ENCODE measurements at places on chromosomes 12 and 14.

GRCh38 chr14:93788543-93789227 lies 400 bp upstream of the PRIMA1 start:
- peak; percentile 42 for DNase-seq

GRCh38 chr12:79737875-79738718 lies 47.3 kb upstream of the PAWR start:
- no peak for DNase-seq

- DNase-seq: no peak
Observed at GRCh38 chr12:129381715-129382114, 522.1 kb downstream of the TMEM132D start.

DNA sequence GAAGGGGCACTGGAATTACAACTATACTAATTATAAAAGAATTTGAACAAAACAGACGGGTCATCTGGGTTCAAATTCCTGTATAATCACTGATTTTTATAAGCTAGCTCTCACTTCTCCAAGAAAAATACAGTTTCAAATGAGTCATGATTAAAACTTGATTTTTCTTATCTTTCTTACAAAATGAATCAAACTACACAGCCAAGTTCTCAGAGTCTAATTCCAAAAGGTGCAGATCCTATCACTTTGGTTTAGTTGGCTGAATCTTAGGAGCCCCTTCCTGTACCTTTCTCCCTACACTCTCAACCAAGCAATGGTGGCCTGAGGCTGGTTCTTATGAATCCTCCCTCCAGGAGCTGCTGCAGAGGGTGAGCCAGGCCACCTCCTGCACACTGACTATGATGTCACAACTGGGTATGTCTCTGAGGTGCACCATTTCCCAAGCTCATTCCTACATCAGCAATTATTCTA lies 43.8 kb upstream of the BMP4 start:
- no peak for DNase-seq

DNA sequence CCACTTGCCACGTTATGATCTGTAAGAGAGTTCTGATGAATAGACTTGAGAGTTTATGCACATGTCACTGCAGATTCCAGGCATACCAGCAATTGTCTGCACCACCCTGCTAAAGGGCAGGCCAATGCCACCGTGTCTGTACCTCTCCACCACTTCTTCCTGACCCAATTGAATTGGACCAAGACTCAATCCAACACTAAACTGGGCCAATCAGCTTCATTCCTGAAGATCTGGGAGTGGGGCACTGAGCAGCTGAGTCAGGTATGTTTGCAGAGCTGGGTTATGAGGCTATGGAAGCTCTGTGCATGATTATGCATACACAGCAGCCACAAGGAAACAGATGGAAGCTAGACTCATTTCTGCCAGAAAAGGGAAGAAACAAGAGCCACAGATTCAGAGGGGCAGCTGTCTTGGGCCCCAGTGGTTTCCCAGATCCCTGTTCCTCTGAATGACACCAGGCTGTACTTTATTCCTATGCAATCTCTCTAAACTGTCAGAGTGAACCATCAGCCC lies 28.0 kb downstream of the DAO start:
- no peak for DNase-seq

GRCh38 chr12:92602930-92603623 lies 99.7 kb upstream of the PLEKHG7 start:
- DNase-seq: no peak

DNA sequence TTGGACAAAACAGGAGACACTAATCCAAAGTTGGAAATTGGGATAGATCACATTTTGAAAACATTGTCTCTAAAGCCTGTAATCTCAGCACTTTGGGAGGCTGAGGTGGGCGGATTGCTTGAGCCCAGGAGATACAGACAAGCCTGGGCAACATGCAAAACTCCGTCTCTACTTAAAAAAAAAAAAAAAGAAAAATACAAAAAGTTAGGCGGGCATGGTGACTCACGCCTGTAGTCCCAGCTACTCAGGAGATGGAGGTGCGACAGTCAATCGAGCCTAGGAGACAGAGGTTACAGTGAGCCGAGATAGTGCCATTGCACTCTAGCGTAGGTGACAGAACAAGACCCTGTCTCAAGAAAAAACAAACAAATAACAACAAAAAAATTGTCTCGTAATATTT lies 152.1 kb downstream of the MGAT4C start:
- no peak for DNase-seq

DNA sequence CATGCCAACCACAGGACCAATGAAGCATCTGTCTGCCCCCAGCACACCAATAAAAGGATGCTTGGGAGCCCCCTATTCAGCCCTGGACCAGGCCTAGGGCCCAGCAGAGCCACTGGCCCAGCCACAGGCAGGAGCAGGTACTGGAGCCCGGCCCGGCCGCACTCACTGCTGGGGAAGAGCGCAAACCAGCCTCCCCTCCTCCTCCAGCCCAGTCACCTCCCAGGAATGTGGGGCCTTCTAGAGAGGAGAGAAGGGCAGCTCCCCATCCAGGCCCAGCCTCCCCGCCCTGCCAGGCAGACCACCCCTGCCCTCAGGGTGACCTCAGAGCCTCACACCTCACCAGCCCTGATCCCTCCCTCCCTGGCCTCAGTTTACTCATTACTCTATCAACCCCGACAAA lies 56.2 kb downstream of the CCNK start:
- no peak for DNase-seq

DNA sequence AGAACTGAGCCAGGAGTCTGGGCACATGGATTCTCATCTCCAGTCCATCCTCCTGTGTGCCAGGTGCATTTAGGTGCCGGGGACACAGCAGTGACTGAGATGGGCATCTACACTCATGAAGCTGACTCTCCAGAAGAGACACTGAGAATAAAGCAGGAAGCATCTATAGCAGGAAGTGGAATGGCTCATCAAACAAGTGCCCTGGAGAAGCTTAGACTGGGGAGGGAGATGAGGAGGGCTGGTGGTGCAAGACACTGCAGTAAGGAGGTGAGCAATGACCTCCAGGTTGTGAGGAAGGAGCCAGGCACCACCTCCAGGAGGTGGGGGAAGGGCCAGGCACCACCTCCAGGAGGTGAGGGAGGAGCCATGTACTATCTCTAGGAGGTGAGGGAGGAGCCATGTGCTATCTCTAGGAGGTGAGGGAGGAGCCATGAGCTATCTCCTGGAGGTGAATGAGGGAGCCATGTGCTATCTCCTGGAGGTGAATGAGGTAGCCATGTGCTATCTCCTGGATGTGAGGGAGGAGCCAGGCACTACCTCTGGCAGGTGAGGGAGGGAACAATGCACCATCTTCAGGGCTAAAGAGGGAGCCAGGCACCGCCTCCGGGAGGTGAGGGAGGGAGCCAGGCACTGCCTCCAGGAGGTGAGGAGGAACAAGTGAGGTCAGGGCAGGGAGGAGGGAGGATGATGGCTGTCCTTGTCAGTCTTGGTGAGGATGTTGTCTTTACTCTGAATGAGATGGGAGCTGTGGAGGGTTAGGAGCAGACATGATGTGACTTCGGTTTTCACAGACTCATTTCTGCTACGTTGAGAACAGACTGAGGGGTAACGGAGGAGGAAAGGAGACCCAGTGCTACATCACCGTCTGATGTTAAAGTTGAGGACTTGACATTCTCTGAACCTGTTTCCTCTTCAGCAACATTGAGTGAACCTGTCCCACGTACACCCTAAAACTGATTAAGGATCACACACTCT lies 961.9 kb upstream of the TMEM132C start:
- no peak for DNase-seq

- DNase-seq: no peak
Observed at GRCh38 chr14:42629553-42629952, 1022.9 kb downstream of the LRFN5 start.

DNA sequence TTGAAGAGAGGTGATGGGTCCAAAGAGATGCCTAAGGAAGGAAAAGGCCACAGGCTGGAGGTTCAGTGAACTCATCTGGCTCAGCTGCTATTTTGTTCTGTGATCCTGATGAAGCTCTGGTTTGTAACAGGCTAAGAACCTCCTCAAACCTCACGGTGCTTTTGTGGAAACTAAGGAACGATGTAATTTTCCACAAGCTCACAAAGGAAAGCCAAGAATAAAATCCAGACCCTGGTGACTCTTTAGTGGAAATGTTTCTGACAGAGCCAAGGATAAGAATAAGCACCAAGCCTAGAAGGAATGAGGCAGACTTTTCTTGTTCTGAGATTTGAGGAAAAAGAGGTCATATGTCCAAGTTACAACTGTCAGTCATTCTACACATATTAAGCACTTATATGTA lies 93.6 kb downstream of the SLC24A4 start:
- DNase-seq: no peak

DNA sequence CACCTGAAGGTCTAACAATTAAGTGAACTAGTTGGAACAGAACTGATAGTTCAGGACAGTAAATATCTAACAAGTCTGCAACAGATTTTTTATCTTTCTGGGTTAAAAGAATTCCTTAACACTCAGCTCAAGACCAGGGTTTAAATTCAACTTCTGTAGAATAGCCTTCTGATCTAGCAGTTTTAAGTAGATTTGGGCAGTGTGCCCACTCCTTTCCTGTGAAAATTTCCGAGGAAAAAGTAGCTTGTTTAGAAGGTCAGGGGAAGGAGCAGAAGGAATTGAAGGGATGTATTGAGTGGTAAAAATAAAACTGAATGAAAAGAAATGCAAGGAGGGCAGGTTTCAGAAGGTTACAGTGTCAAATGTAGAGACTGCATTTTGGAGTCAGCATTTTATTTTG lies 45.8 kb downstream of the ATL1 start:
- DNase-seq: no peak

DNA sequence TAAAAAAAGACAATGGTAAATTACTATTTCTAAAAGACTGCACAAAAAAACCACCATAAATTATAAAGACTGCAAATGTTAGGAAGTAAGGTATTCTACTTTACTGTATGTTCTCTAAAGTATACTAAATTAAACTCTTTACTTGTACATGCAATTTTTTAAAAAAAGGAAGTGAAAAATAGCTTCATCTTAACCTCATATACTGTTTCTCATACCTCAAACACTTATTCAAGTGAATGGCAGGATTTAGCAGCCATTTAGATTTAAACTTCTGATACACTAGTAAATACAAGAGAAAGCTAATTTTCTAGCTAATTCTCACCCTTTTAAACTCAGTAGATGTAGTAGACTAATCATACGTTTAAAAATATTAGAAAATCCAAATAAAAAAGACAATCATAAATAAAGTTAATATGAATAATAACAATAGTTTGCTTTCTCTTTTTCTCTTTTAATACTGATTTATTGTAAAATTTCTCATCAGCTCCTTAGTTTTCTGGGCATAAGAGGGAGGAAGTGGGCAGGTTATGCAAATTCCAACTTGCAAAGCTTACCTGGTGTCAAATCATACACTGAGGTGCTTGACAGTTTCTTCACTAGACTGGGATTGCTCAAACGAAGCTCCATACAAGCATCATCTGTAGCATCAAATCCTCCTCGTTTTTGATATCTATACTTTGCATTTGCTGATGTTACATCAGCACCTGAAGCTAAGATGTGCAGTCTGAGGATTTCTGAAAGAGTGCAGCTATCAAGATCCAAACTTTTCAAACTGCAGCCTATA lies 71.0 kb upstream of the CFL2 start:
- DNase-seq: no peak

DNA sequence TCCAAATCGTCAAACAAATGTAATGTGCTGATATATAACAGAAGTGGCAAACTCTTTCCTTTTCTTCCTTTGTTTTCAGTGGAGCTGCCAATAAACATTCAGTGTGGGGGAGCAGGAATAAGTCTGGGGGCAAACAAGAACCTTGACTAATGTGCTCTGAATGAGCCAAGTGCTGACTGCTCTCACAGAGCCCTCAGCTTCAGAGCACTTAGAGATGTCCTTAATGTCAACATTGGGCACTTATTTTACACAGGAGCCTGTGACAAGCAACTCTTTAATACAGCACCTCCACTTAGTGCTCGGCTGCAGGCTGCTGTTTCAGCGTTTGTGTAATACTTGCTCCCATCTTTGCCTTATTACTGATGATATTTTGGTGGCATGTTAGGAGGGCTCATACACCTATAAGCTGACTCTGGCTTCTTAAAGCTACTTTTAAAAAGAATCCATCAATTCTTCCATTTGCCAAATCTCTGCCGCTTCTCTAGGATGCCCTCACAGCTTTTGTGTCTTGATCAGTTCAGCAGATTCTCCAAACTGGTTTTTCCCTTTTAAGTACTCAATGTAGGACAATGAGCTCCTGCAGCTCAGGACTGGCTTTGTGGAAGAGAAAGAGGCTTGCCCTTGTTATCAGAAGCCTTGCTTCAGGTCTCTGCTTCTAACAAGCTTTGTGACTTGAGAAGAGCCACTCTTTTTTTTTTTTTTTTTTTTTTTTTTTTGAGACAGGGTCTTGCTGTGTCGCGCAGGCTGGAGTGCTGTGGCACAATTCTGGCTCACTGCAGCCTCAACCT lies 206.6 kb downstream of the MON2 start:
- DNase-seq: no peak

GRCh38 chr12:115267464-115267863 lies 583.5 kb upstream of the TBX3 start:
- DNase-seq: peak; percentile 23

GRCh38 chr12:5429741-5430557 lies 2.0 kb upstream of the NTF3 start:
- no peak for DNase-seq

- peak; percentile 84 for DNase-seq
Observed at GRCh38 chr12:6606331-6607131, 648 bp downstream of the CHD4 start.

DNA sequence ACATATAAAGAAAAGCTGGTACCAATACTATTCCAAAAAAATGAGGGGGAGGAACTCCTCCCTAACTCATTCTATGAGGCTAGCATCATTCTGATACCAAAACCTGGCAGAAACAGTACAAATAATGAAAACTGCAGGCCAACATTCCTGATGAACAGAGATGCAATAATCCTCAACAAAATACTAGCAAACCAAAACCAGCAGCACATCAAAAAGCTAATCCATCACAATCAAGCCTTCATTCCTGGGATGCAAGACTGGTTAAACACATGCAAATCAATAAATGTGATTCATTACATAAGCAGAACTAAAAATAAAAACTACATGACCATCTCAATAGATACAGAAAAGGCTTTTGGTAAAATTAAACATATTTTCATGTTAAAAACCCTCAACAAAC lies 281.3 kb downstream of the KCNH5 start:
- DNase-seq: no peak

- no peak for DNase-seq
Observed at GRCh38 chr12:47102406-47102805, 22.6 kb upstream of the AMIGO2 start.

DNA sequence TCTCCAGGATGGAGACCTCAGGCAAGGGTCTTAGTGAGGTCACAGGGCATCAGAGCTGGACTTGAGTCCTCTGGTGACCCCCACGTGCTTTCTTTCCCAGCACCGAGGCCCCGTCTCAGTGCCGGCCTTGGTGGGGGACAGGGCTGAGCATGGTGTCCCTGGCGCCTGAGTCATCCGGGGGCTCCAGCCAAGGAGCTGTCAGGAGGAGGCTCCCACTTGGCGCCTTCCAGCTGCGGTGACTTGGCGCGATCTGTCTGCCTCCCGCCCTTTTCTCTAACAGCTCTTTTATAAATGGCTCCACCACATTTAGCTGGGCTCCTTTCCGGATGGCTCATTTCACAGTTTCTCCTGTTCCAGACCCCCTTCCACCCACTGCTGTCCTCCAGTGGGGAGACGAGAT lies 60.4 kb downstream of the PRMT8 start:
- DNase-seq: peak; percentile 58

GRCh38 chr12:85923767-85924331 lies 49.8 kb downstream of the NTS start:
- DNase-seq: no peak

GRCh38 chr14:87847216-87847755 lies 145.7 kb downstream of the GALC start:
- DNase-seq: no peak

- DNase-seq: no peak
Observed at GRCh38 chr12:168763-169525, 45.0 kb downstream of the SLC6A12 start.

- DNase-seq: no peak
Observed at GRCh38 chr12:67634303-67634761, 14.2 kb upstream of the DYRK2 start.

Data from left cardiac atrium (tissue), 4 donors.